ENCODE measurements at places on chromosomes 4 and X.
A peak's percentile ranks its signal among the peaks of the same experiment; 100 is the strongest.

DNA sequence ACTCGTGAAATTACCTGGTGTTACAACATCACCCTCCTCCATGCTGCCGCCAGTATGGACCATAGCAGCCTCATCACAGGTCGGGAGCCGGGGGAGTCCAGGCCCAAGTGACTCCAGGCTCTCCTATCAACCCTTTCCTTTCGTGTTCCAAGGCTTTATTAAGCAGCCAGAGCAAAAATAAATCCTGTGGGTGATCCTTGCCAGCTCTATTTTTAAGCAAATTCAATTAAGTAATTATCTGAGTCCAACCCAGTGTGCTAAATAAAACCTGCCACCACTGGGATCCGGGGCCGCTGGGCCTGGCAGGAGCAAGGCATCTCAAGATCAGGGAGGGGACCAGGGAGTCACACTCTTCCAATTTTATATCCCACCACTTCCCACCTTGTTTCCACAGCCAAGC lies 80.7 kb upstream of the PRPS1 start:
- no peak for DNase-seq

DNA sequence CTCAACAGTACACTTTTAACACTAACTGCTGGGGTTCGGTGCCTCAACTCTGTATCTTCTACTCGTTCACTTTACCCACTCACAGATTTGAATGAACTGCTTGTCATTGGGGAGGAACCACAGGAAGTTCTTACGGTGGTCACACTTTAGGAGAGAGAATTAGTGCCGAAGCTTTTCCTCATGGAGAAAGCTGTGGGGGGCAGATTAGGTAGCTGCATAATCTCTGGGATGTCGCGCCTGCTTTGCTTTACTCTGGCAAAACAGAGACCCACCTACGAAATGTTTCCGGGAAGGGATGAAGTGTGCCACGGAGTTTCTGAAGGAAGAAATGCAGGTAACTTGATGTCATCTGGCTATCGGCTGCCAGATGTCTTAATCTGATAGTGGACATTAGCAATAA lies 949.7 kb upstream of the TENM3 start:
- no peak for DNase-seq

- DNase-seq, result no peak
Observed at GRCh38 chrX:30570505-30570904, 7.1 kb downstream of the TASL start.

GRCh38 chrX:43679778-43680177 lies 23.7 kb downstream of the MAOA start:
- no peak for DNase-seq

- DNase-seq, result no peak
Observed at GRCh38 chr4:125836597-125837195, 521.9 kb downstream of the FAT4 start.

GRCh38 chr4:3261411-3262207 lies 12.7 kb downstream of the MSANTD1 start:
- peak; percentile 47 for DNase-seq

GRCh38 chrX:127943571-127943970 lies 108.6 kb downstream of the ACTRT1 start:
- no peak for DNase-seq

- no peak for DNase-seq
Observed at GRCh38 chr4:54445866-54446265, 211.9 kb upstream of the KIT start.

- no peak for DNase-seq
Observed at GRCh38 chr4:22712529-22712928, 19.8 kb downstream of the GBA3 start.

- no peak for DNase-seq
Observed at GRCh38 chr4:42541647-42542046, 115.3 kb downstream of the ATP8A1 start.

- DNase-seq, result no peak
Observed at GRCh38 chrX:22147214-22147613, 115.1 kb downstream of the PHEX start.

GRCh38 chr4:109801099-109801789 lies 555 bp downstream of the CFI start:
- no peak for DNase-seq

DNA sequence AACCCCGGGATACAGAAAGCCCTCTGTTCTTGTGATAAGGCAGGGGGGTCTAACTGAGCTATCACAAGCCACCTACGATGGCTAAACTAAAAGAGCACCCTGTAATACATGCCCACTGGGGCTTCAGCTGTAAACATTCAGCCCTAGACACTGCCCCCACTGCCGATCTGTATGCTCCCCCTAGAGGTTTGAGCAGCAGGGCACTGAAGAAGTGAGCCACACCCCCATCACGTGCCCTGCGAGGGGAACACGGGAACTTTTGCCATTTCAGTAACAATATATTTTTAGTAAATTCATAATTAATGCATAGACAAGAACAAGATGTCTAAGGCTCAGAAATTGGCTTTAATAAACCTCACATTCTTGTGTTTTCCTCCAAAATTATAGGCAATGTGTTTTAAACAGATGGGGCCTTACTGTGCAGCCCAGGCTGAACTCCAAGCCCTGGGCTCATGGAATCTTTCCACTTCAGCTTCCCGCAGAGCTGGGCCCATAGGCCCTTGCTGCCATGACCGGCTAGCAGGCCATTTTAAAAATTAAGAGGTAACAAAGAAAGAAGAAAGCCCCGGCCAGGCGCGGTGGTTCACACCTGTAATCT lies 235.3 kb upstream of the SFRP2 start:
- DNase-seq, result no peak

DNA sequence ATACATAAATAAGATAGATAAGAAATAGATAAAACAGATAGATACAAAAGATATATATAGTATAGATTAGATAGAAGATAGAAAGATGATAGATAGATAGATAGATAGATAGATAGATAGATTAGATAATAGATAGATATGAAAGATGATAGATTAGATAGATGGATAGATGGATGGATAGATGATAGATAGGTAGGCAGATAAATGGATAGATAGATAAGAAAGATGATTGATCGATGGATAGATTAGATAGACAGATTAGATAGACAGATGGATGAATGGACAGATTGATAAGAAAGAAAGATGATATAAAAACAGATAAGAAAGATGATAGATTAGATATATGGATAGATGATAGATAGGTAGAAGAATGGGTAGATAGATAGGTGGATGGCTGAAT lies 90.3 kb downstream of the SMIM20 start:
- DNase-seq, result no peak

DNA sequence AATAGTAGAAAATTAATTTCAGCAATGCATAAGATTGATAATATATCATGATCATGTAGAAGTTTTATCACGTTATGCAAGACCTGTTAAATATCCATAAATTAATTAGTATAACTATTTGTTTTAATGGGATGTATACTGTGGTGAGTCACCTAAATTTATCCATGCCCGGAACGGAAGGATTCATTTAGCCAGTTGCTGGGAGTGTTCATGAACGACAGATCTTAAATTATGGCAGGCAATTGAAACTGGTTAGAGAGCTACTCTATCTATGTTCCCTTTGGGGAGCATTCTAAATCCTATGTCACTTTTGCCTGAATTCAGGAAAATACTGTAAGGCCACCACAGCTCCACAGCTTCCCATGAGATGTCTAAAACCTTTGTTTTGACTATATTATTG lies 1950.5 kb upstream of the AGA start:
- no peak for DNase-seq

- no peak for DNase-seq
Observed at GRCh38 chrX:53440101-53440500, 5.9 kb upstream of the HSD17B10 start.

DNA sequence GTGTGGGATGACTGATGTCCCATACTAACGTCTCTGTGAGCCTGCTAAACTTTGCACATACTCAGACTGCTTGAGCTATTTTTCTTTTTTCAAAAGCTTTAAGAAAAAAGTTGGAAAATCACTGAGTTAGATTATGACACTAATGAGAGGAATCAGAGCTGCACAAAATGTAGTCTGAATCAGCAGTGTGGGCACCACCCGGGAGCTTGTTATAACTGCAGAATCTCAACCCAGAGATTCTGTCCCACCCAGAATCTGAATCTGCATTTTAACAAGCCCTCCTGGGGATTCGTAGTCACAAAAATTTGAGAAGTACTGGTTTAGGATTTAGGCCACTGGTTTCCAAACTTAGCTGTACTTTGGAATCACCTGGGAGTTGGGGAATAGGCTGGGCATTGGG lies 102.1 kb upstream of the MID1IP1 start:
- DNase-seq, result no peak

GRCh38 chrX:136542281-136542680 lies 10.3 kb downstream of the VGLL1 start:
- DNase-seq, result no peak

GRCh38 chrX:95760356-95760755 lies 924.3 kb upstream of the DIAPH2 start:
- DNase-seq, result no peak

GRCh38 chrX:118353081-118353850 lies 7.4 kb downstream of the WDR44 start:
- no peak for DNase-seq

DNA sequence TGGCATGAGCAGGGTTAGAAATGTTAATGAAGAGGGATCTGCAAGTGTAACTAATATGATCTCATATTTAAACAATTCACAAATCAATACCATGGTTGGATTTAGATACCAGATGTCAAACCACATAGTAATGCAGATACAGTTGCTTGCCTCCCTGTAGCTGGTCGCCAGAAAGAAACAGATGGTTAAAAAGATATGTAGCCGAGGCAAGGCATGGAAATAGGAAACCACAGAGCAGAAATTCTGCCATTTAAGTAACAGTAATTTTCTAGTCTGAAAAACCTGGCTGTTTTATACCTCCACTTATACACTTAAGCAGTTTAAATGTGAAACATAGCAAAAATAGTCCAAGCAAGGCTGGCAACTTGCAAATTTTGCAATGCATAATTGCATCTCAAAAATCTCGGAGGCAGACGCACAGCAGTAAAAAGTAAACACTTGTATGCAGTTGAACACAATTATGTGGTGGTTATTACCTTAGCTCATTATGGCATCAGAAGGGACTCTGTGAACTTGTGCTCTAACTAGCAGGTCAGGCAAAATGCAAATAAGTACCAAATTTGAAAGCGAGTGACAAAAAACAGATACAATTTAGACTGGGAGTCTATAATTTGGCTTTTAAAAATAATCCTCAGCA lies 126.8 kb downstream of the NAA11 start:
- no peak for DNase-seq

DNA sequence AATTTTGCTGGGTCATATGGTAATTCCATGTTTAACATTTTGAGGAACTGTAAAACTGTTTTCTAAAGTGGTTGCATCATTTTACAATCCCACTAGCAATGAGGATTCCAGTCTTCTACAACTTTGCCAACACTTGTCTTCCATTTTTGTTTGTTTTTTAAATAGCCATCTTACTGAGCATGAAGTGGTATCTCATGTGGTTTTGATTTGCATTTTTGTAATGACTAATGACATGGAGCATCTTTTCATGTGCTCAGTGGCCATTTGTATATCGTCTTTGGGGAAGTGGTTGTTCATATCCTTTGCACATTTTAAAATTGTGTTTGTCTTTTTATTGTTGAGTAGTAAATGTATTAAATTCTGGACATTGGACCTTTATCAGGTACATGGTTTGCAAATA lies 94.7 kb downstream of the TMEM131L start:
- DNase-seq, result no peak

DNA sequence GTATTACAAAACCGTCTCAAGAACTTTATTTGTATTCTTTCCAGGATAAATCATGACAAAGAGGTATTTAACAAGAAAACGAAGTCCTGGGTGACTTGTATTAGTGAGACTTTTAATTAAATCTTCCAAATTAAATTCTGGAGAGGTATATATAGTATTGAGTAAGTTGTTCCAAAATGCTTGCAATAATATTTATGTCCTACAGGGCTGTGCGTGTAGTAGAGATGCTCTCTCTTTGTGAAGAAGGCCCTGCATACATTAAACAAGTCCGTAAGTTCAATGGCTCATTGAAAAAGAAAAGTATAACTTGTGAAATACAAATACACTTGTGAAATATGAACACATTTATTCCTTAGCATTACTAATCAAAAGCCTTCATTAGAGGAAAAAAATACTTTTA lies 211.4 kb downstream of the ARHGAP24 start:
- DNase-seq, result no peak

- DNase-seq, result no peak
Observed at GRCh38 chr4:83757121-83757621, 221.3 kb downstream of the GPAT3 start.

DNA sequence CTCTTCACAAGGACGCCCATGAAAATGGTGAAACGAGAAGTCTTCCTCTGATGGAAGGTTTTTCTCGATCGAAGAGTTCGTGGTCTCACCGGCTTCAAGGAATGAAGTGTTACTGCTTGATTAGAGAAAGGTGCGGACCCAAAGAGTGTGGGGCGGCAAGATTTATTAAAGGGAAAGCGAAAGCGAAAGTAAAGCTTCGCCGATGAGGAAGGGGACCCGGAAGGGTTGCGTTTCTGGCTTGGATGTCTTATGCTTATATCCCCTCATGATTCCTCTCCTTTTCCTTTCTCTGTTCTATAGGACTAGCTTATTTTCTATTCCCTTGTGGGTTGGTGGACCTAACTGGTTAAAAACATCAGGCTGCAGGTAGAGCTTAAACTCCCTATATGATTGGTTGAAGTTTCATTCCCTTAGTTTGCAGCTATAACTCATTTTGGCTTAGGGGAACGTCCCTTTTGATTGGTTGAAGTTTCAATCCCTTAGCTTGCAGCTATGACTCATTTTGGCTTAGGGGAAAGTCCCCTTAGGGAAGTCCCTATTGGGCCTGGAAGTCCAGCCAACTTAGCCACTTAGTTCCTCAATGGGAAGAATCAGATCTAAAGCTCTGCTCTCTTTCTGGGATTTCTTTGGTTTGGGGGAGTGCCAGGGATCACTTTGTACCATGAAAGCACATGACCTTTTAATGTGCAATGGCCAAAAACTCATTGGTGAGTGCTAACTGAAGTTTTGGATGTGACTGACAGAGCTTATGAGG lies 1025.0 kb upstream of the PCDH10 start:
- DNase-seq, result no peak

GRCh38 chrX:100984818-100985217 lies 15.3 kb downstream of the ARL13A start:
- DNase-seq, result no peak

GRCh38 chrX:120568035-120568434 lies 7.3 kb upstream of the CUL4B start:
- DNase-seq, result no peak

- DNase-seq, result no peak
Observed at GRCh38 chr4:88731381-88731780, 33.8 kb upstream of the NAP1L5 start.

DNA sequence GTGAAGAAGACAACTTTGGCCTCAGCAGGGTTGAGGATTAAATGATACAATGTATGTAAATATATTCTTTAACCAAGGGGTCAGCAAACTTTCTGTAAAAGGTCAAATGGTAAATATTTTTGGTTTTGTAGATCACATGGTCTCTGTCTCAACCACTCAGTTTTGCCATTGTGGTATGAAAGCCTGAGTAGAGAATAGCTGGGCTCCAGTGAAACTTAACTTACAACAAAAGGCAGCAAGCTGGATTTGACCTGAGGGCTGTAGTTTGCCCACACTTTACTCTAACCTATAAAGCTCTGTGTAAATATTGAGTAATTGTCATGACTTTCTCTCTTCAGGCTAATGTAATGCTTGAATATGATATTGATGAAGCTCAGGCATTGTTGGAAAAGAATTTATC lies 19.6 kb downstream of the VBP1 start:
- no peak for DNase-seq

All from RWPE2 (cell line).